ENCODE measurements at places on chromosomes 5 and 9. TPM values are rescaled to one million over a fixed set of nuclear protein-coding genes. Genes with fewer than 3 reads are reported as not detected.

DNA sequence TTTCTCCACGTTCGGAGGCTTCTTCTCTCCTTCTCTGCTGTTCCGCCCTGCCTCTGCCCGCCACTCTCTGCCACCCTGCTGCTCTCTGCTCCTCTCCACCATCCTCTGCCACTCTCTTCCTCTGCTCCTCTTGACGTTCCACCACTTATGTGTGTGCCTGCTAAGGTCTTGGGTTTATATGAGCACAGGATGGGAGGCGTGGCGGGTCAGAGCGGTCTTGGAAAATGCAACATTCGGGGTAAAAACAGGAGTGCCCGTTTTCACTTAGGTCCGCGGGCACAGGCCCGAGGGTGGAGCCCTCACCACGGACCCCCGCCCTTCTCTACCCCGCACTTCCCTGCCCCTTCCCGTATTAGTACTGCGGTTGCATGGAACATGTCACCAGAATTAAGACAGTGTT is 114.4 kb upstream of the FBXL7 start:
- no peak for DNase-seq

DNA sequence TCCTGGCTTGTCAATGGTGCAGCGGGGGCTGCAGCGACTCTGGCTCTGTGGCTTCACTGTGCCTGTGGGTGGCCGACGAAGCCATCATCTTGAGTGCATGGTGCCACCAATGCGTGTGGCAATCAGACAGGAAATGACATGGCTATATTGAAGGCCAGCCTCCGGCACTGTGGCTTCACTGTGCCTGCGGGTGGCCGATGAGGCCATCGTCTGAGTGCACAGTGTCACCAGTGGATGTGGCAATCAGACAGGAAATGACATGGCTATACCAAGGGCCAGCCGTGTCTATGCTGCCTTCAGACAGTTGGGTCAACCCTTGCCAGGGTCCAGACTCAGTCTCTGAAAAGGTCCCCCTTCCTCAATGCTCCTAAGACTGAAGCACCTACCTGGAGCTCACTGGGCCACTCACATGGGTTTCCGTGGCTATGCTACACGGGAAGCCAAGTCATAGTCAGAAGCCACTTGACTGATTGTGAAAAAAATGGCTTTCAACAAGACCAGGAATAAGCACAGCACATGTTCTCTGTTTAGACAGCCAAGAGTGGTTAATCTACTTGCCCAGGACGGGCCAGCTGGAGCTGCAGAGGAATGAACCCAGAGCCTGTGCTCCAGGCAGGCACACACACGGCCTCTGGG is 67.5 kb upstream of the S1PR3 start:
- peak; percentile 54 for DNase-seq

GRCh38 chr5:12316812-12317211 is 412.6 kb upstream of the CTNND2 start:
- DNase-seq: no peak

DNA sequence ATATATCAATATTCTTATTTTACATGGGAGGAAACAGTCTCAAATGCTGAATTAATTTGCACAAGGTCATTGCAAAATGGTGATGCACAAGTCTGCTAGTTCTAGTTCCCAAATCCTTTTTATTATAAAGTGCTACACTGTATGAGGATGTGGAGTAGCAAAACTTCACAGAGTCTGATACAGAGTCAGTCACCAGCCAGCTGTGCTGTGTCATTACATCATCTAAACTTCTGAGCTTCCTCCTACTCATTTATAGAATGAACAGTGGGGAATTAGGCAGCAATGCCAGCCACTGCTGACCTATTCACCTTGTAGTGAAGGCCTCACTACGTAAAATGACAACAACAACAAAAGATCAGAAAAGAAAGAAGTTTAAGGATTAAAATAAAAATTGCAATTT is 357.8 kb downstream of the TMEM167A start:
- DNase-seq: no peak

- DNase-seq: no peak
These were observed 93.4 kb upstream of the SLC25A48 start for GRCh38 chr5:135741040-135741439.

GRCh38 chr5:79850316-79850822 is 140.7 kb downstream of the MTX3 start:
- no peak for DNase-seq

GRCh38 chr5:87885758-87886157 is 382.9 kb downstream of the TMEM161B start:
- DNase-seq: no peak

DNA sequence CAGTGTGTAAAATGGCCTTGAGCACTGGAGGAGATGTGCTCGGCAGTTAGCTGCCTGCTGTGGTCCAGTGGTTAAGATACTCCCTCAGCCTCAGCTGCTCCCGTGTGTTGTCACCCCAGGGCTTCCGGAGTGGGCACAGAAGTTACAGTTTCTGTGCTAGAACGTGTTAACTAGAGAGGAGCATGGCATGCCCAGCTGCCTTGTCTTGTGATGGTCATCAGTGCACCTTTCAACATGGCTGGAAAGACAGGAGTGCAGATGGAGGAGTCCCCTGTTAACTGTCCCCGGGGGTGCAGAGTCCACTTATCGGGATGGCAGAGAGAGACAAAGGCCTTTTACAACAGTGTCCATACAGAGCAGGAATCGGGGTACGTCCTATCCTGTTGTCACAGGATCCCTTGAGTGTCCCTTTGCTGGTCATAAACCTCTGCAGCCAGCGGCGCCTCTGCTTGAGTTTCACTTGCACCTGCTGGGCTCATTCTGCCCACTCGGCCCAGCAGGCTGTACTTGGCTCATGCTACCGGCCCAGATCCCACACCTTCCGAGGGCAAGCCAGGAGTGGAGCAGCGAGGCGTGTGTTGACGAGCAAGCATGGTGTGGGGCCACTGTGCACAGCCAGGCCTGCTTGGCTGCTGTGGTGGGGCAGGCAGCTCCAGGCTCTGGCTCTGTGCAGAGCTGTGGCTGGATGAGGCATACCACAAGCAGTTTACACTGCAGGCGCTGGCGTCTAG is 112.6 kb downstream of the EHMT1 start:
- DNase-seq: no peak

GRCh38 chr9:86252870-86253269 is 6.6 kb downstream of the C9orf153 start:
- no peak for DNase-seq

DNA sequence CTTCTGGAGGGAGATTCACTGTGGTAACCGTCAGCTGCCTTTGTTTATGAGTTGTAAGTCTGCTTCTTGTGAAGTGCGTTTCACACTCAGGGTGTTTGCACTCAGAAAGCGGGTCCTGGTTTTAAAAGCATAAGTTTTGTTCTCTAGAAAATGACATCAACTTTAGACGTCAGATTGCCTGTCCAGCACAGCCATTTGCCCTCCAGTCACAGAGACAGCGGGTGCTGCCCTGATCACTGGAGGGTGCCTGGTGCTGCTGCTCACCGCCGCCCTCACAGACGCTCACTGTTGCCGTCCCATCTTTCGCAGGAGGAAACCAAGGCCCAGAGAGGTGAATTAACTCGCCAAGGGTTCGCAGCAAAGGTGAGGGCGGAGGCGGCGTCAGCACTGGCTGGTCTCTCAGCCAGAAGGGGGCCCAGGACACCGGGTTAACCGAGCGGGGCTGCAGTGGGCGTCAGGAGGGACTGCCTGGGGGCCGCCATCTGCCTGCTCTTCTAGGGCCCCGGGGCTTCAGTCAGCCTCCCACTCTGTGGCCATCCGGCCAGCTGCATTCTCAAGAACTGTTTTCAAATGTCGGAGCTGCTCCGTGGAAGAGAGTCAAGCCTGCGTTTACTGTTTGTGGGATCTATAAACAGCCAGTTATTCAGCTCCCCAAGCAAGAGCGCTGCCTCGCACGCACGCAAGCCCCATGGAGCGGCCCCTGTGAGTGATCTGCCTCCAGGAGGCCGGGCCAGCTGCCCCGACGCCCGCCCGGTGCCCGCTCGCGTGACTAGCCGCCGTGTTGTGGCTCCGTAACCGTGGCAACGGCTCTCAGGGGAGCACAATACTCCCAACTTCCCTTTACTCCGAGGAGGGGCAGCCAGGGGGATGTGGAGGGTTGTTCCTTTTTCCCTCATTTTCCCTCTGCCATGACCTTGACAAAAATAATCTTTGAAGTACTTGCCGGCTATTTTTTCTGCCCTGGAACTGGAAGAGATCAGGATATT is 43.4 kb upstream of the EXOC3 start:
- peak; percentile 92 for DNase-seq

DNA sequence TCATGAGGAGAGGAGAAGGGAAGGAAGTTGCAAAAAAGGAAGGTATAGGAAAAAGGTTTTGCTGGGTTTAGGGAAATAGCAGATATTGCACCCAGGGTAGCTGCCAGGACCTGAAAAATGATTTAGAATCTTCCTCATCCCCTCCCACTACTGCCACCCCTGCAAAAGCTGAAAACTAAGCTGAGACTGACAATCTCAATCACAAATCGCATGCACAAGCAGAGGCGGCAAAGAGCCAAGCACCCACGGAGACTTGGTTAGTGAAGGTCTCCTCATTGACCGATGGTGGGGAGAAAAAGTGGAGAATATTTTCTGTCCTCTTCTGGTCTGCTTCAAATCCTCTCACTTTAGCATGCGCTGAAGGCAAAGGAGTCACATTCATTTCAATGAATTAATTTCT is 39.1 kb upstream of the PAM start:
- DNase-seq: no peak

DNA sequence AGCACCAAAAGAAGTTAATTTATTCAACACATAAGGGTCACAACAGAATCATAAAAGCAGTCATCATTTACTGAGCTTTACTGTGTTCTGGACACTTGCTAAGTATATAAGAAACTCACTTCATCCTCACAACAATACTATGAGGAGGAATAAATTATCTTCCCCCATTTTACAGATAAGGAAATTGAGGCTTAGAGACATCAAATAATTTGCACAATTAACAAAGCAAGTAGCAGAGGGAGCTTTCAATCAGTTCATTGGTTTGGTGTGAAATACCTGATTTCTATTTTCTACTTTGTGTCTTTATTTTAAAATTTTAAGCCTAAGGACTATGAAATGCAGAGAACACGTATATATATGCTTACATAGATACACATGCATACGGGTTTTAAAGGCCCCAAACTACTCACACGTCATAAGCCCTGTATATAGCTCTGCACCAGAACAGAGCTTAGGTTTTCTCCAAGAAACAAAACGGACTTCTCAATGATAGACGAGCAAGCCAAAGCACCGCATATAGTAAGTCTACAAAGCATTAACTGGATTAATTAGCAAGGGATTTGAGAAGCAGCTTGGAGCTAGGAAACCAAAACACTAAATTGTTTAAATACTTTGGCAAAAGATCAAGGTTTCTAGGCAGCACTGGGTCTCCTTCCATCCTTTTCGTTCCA is 95.6 kb downstream of the DENND1A start:
- no peak for DNase-seq

DNA sequence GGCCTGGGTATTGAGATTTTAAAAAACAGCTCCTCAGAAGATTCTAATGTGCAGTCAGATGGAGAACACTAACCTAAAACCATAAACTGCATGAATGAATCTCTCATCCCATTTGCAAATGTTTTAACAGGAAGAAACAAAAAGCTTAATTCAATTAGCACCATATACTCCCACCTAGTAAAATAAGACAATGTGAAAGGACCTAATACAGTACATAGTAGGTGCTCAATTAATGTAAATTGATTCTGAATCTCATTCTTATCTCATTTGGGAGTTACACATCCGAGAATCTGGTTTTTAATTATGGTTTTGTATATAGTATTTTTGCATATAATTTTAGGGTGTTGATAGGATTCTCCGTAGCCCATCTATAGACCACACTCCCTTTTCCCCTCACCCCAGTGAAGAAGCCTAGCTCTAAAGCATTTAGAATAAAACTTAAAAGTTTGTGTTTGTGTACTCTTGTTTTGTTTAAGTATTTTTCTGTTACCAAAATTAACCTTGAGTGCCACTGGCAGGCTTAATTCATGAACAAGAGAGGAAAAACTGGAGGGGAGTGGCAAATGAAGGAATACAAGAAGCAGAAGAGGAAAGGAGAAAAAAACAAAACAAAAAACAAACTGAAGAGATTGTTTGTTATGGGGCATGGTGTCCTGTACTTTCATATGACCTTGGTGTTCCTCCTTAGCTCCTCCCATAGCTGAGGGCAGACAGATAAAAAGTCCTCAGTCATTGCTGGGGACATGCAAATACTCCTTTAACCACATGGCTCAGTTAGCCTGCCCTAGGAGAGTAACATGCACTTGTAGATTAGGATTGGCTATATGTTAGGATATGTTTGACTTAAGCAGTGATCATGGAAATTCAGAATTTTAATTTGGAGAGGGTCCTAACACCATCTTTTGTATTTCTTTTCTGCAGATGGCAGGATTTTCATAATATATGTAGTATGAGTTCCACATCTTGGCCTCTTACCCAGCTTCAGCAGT is 1.2 kb downstream of the RNF14 start:
- DNase-seq: no peak

VCAN gene
- total RNA-seq: 24.1 TPM

FOXD4L3 gene
- total RNA-seq: not detected

ARID3C gene
- not detected for total RNA-seq

CCL27 gene
- not detected for total RNA-seq

WDR38 gene
- total RNA-seq: not detected

ZFP2 gene
- 0.54 TPM for total RNA-seq

OCLN gene
- total RNA-seq: 2.0 TPM

UTP15 gene
- 10.5 TPM for total RNA-seq

HDAC3 gene
- 29.1 TPM for total RNA-seq
